GM23248 (cell line): ENCODE measurements at places on chromosomes 16 and 17. TPM values are rescaled to one million over a fixed set of nuclear protein-coding genes. Genes with fewer than 3 reads are reported as not detected.

Gene CRYBA1
- total RNA-seq: not detected in 2 replicates

Gene SOX9
- 13.8 and 16.6 TPM in 2 replicates for total RNA-seq

GRCh38 chr16:22946433-22946832, 132.5 kb downstream of the HS3ST2 start:
- DNase-seq: no peak

- DNase-seq: no peak
These were observed 41.6 kb downstream of the SNX11 start for GRCh38 chr17:48148854-48149786.
